WTC11 (cell line): ENCODE measurements at places on chromosomes 3 and 15.

GRCh38 chr3:48039487-48040190 lies 23.4 kb upstream of the MAP4 start:
- DNase-seq = no peak
- no peak overlapping the region for H3K4me3 ChIP-seq
- H3K4me1 ChIP-seq = peaks cover 23% of the 10 kb centered on the region
- H3K27ac ChIP-seq = peak overlapping the region; percentile 91
- H3K36me3 ChIP-seq = no peaks in the 10 kb centered on the region

DNA sequence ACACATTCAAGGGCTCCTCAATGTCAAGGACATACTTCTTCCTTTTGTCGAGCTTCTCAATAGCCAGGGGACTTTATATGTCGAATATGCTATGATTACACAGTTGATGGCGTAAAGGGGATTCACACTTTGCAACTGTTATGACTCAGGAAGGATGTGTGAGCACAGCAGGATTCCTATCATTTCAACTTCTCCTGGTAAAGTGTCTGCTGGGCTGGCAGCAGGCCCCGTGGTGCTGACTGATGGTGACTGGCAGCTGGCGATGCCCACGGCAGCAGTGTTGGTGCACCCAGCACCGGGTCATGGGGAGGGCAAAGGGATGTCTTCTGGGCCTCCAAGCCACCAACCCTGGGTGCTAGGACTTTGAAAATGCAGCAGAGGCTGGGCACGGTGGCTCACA lies 44.8 kb upstream of the GNB5 start:
- DNase-seq = no peak
- H3K4me1 ChIP-seq = no peaks in the 10 kb centered on the region
- H3K27ac ChIP-seq = no peak overlapping the region

DNA sequence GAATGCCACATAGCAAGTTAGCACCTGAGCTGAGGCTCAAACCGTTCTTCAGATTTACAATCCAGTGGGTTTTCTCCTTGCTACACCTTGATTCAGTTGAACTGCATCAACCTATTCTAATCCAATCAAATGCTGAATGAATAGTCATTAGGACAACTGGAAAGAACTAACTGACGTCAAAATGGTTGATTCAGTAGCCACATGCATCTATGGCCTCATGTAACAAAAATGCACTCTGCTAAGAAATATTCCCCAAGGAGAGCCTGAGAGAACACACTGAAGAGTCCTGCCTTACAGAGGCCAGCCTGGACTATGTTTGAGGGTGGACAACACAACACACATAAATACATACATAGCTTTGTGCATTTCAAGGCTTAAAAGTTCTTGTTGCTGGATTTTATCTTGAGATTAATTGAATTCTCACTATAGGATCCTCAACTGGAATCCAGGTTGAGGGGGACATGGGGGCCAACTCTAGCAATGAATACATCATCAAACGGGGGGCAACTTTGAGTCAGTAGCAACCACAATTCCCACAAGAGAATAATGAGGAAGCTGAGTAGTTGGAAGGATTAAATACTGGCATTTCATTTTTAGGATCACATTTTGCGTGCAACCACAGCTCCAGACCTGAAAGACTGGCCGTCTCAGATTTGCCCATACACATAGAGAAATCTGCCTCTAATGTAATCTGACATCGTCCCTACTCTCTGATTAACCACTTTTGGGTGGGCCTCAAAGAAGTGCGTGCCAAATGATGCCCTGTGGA lies 280.2 kb upstream of the ICE2 start:
- H3K27ac ChIP-seq = no peak overlapping the region
- peaks cover 3% of the 10 kb centered on the region; the same call in 1 of the 2 replicates for H3K27me3 ChIP-seq
- H3K4me1 ChIP-seq = peaks cover 13% of the 10 kb centered on the region
- no peak overlapping the region for H3K4me3 ChIP-seq

DNA sequence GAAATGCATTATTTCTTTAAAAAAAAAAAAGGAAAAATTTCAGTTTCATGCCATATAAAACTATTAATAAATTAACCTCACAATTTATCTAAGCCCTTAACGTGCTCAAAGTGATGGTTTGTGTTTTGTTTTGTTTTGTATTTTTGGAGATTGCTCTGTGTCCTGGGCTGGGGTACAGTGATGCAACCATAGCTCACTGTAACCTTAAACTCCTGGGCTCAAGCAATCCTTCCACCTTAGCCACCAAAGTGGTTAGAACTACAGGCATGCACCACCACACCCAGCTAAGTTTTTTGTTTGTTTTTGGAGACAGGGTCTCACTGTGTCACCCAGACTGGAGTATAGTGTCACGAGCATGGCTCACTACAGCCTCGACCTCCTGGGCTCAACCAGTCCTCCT lies 180.7 kb downstream of the UBE2E2 start:
- no peak overlapping the region for H3K27ac ChIP-seq
- no peaks in the 10 kb centered on the region for H3K36me3 ChIP-seq
- H3K4me1 ChIP-seq = peaks cover 30% of the 10 kb centered on the region
- no peak overlapping the region for H3K4me3 ChIP-seq
- DNase-seq = no peak

DNA sequence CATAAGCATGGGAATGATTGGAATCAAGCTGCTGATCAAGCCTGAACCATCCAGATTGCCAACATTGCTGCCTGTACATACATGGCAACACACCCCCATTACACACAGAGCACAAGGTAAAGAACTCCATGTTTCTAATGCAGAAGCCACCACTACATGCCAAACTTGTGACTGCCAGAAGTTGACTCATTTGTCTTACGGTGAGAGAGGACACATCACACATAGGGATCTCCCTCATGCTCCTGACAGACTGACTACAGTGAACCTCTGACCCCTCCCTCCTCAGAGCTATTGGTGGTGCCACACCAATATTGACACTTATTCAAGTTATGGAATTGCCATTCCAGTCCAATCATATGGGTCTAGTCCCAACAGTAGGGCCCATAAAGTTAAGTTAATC lies 42.3 kb downstream of the EFHB start:
- no peak overlapping the region for H3K4me3 ChIP-seq
- peaks cover 9% of the 10 kb centered on the region for H3K4me1 ChIP-seq
- no peak overlapping the region for H3K27ac ChIP-seq
- no peaks in the 10 kb centered on the region for H3K36me3 ChIP-seq
- no peak for DNase-seq

DNA sequence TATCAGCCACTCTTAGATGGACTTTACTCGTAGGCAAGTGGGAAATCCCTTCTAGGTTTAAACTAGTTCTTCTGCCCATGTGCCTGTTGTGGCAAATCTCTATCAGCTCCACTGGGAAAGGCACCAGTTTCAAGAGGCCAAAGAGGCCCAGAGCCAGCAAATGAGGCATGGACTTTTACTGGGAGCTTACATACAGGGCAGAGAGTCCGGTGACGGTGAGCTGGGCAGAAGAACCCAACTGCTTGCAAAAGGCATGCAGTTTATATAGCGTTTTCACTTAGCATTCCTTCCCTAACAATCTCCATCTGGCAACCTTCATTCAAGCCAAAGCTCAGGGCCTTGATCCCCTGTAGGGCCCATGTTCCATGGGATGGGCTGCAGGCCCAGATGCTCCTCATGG lies 93.0 kb upstream of the C3orf80 start:
- no peaks in the 10 kb centered on the region for H3K27me3 ChIP-seq
- H3K4me1 ChIP-seq = peaks cover 7% of the 10 kb centered on the region; the same call in 1 of the 2 replicates
- H3K27ac ChIP-seq = no peak overlapping the region
- no peaks in the 10 kb centered on the region for H3K36me3 ChIP-seq

DNA sequence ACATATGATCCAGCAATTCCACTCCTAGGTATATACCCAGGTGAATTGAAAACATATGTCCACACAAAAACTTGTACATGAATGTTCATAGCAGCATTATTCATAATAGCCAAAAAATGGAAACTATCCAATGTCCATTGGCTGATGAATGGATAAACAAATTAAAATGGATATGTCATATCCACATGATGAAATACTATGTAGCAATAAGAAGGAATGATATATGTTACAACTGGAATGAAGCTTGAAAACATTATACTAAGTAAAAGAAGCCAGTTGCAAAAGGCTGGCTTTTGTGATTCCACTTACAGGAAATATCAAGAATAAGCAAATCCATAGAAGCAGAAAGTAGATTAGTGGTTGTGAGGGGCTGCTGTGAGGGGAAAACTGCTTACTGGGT lies 33.7 kb downstream of the BNC1 start:
- H3K4me3 ChIP-seq = no peak overlapping the region
- H3K4me1 ChIP-seq = peaks cover 4% of the 10 kb centered on the region
- no peaks in the 10 kb centered on the region for H3K36me3 ChIP-seq
- no peak for DNase-seq
- H3K27me3 ChIP-seq = peaks cover 13% of the 10 kb centered on the region
- H3K27ac ChIP-seq = no peak overlapping the region

GRCh38 chr15:68787609-68788263 lies 33.0 kb downstream of the ANP32A start:
- no peak overlapping the region for H3K4me3 ChIP-seq
- peaks cover 69% of the 10 kb centered on the region for H3K4me1 ChIP-seq
- peaks cover 39% of the 10 kb centered on the region for H3K36me3 ChIP-seq
- peak overlapping the region; percentile 93 for H3K27ac ChIP-seq
- H3K27me3 ChIP-seq = no peaks in the 10 kb centered on the region

GRCh38 chr3:120174811-120175539 lies 80.7 kb upstream of the GSK3B start:
- H3K27me3 ChIP-seq = no peaks in the 10 kb centered on the region
- no peak overlapping the region for H3K4me3 ChIP-seq
- no peaks in the 10 kb centered on the region for H3K36me3 ChIP-seq
- H3K27ac ChIP-seq = no peak overlapping the region

DNA sequence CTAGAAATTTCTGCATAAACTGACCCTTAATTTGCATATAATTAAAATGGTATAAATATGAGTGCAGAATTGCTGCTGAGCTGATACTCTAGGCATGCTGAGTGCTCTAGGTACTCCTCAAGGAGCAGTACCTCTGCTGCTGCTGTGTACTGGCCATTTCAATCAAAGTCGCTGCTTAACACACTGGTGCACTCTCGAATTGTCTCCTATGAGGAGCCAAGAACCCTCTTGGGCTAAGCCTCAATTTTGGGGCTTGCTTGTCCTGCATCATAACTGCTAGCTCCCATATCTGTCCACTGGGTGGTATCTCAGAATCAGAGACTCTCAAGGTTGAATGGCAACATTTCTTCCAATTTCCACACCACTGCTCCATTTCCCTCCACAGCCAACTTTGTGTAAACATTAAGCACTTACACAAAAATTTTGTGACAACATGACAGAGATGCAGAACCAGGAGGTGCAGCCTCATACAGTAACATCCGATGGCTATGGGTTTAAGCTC lies 82.5 kb downstream of the XXYLT1 start:
- H3K27ac ChIP-seq = peak overlapping the region; percentile 47; the same call in 1 of the 2 replicates
- H3K4me1 ChIP-seq = peaks cover 49% of the 10 kb centered on the region
- H3K4me3 ChIP-seq = no peak overlapping the region

DNA sequence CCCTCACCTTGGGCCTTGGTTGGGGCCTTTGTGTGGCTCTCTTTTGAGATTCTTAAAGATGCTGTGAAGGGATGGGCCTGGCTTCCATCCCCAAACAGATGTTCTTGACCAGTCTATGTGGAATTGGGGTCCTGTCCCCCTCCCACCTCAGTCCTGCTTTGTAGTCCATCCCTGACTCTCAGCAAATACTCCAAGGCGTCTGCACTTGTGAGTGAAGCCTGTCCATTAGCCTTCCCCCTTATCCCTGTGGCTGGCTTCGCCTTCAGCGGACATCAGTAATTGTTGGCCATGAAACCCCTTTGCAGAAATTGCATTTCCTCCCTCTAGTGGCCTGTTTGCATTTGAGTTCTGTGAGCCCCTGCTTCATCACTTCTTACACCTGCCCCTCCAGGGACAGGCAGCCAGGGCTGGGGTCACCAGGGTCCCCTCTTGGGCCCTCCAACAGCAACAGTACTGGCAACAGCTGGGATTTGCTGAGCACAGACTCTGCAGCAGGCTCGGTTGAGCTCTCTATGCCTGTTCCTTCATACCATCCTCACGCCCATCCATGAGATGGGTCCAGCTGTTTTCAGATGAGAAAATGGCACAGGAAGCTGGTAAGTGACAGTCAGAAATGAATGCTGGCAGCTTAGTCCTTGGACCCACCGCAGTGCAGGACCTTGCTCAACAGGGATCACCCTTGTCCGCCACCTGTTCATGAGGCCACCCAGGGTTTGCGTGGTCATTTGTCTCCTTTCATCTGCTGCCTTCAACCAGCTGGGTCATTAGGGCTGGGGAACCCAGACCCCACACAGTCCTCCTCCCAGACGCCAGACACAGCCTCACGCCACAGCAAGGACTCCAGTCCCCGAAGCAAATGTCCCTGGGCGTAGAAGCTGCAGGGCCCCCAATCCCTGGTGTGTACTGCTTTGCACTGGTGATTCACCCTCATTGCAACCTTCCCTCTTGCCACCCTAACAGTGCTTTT lies 8.9 kb upstream of the LRRK1 start:
- peak overlapping the region; percentile 60; the same call in 1 of the 2 replicates for H3K27ac ChIP-seq
- no peak overlapping the region for H3K4me3 ChIP-seq
- no peaks in the 10 kb centered on the region for H3K27me3 ChIP-seq
- peaks cover 23% of the 10 kb centered on the region for H3K4me1 ChIP-seq
- no peak for DNase-seq
- H3K36me3 ChIP-seq = peaks cover 25% of the 10 kb centered on the region

DNA sequence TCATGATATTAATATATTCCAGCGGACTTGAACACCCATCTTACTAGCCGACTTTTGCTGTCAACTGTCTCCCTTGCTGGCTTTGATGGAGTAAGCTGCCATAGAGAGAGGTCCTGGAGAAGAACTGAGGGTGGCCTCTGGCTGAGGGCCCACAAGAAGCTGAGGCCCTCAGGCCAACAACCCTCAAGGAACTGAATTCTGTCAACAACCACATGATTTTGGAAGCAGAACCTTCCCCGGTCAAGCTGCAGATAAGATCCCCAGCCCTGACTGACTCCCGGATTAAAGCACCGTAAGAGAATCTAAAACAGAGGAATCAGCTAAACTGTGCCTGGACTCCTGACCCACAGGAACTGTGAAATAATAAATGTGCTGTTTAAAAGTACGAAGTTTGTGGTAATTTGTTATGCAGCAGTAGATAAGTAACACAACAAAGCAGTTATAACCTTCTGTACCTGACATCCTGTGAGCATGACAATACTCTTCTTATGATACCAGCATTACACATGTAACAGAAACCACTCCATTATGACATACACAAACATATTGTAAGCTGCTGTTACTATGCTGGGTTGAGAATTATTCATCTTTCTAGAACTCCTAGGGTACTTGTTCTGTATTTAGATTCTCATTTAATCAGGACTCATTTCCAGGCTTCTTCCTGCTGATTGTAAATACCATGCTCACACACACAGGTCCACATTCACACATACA lies 66.2 kb downstream of the HES1 start:
- no peaks in the 10 kb centered on the region for H3K36me3 ChIP-seq
- peaks cover 28% of the 10 kb centered on the region for H3K27me3 ChIP-seq
- no peak overlapping the region for H3K27ac ChIP-seq
- no peak overlapping the region for H3K4me3 ChIP-seq

GRCh38 chr15:68517285-68517761 lies 61.5 kb upstream of the CORO2B start:
- H3K4me1 ChIP-seq = peaks cover 28% of the 10 kb centered on the region
- H3K36me3 ChIP-seq = peaks cover 12% of the 10 kb centered on the region; the same call in 1 of the 2 replicates
- no peak overlapping the region for H3K27ac ChIP-seq
- peak; percentile 41 for DNase-seq

GRCh38 chr3:56867671-56868070 lies 65.9 kb upstream of the ARHGEF3 start:
- no peaks in the 10 kb centered on the region for H3K36me3 ChIP-seq
- no peak overlapping the region for H3K27ac ChIP-seq
- no peaks in the 10 kb centered on the region for H3K4me1 ChIP-seq
- H3K4me3 ChIP-seq = no peak overlapping the region
- no peaks in the 10 kb centered on the region for H3K27me3 ChIP-seq
- DNase-seq = no peak
